GM12891 (cell line): ENCODE measurements at places on chromosomes 12 and 14.

GRCh38 chr14:67242168-67242420 lies 859 bp downstream of the PALS1 start:
- no peak for DNase-seq

DNA sequence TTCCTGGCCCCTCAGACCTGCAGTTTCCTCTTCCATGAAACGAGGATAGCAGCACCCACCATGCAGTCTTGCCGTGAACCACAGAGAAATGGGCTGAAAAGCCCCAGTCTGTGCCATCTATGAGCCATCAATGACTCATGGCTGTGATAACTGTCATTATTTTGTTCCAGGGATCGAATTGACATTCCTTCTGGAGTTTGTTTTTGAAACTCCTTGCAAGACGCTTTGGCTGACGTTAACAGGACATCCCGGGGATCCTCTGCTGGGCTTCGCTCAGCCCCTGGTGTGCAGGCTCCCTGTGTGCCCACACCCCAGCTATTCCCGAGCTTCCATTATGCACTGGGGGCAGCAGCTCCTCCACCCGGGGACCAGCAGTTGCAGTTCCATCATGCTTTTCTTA lies 33.8 kb downstream of the MMAB start:
- no peak for DNase-seq

GRCh38 chr12:50647031-50647430 lies 116.9 kb upstream of the ATF1 start:
- no peak for DNase-seq

DNA sequence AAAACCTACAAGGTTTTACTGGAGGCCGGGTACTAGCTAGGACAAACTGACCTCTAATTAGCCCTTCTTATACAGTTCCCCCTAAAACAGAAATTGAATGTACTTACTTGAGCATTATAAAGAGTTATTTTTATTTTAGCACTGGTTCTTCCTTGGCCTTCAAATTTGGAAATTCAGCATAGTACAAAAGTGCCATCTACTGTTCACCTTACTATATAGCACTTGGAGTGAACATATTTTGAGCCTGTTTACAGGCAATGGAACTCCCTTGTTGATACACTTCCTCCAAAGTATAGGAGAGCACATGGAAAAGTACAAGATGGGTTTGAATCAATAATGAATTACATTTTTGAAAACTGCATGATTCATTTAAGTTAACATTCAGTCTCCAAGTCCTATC lies 3.9 kb upstream of the POC1B start:
- peak; percentile 16 for DNase-seq

- no peak for DNase-seq
Observed at GRCh38 chr14:72812292-72812851, 81.5 kb downstream of the DPF3 start.

- DNase-seq: no peak
Observed at GRCh38 chr14:100580316-100581227, 6.6 kb downstream of the BEGAIN start.

DNA sequence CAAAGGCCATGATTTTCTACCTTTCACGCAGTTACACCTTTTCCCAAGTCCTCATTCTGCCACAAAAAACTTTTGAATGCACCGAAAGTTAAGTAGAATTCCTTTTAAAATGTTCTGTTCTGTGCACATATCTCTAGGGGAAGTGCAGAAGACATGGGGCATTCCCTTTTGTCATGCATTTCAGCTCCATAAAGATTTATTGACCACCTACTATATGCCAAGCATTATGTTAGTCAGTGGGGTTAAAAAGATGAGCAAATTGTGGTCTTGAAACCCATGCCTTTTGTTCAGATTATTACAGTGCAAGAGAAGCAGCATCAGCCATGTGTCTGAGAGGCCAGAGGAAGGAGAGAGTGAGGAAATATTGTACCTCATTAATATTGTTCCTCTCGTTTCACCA lies 338.5 kb downstream of the RGS6 start:
- no peak for DNase-seq

- no peak for DNase-seq
Observed at GRCh38 chr12:93158065-93158843, 219.5 kb upstream of the NUDT4 start.

DNA sequence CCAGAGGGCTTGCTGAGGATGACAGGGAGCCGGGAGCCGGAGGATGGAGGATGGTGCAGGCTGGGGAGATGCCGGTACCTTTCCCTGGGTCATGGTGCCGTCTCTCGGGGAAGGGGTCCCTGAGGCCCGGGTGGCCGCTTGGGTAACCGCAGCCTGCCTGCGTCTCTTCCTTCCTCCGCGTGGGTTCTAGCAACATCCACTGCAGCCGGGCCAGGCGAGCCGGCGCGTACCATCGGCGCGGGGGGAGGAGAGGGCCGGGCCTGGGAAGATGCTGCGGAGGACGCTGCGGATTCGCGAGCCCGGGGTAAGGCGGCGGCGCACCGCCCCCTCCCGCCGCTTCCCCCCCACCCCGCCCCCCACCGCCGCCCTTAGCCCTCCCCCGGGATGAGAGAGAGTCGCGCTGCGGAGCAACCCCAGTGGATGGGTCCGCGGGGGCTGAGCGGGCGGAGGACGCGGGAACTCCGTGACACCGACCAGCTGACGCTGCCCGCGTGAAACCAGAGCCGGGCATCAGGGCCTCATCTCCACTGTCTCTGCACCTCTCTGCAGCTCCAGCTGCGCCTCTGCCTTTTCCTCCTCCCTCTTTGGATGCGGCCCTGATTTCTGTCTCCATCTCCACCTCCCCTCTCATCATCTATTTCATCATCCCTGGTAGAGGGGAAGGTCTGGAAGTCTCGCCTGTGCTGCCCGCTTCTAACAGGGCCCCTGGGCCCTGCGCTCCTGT lies at the start of gene FAIM2:
Gene FAIM2, minus strand, starts transcription at position 201 of the 724 bp plus-strand sequence. Its CDS starts 108 bp downstream, at position 93.
- peak; percentile 42 for DNase-seq

DNA sequence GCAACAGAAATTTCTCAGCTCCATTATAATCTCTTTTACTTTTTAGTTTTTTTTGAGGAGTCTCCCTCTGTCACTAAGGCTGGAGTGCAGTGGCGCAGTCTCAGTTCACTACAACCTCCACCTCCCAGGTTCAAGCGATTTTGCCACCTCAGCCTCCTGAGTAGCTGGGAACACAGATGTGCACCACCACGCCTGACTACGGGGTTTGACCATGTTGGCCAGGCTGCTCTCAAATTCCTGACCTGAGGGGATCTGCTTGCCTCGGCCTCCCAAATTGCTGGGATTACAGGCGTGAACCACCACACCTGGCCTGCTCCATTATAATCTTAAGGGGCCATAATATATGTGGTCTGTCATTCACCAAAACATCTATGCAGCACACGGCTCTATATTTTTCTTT lies 23.4 kb downstream of the HNRNPC start:
- DNase-seq: no peak

DNA sequence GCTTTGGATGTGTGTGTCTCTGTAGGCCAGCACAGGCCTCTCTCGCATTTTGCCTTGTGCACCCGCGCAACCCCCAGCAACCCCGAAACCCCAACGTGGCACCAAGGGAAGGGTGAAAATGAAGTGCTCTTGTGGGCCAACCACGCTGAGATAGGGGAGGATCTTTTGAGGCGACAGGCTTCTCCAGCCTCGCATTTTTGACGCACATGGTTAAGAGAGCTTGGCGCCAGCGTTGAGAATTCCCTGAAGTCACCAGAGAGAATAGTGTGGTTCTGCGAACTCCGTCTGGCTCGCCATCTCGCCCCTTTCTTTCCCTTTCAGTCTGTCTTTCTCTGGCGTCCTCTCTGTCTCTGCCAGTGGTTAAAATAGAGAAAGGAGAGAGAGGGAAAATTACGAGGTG lies 1.9 kb upstream of the TBX3 start:
- no peak for DNase-seq

DNA sequence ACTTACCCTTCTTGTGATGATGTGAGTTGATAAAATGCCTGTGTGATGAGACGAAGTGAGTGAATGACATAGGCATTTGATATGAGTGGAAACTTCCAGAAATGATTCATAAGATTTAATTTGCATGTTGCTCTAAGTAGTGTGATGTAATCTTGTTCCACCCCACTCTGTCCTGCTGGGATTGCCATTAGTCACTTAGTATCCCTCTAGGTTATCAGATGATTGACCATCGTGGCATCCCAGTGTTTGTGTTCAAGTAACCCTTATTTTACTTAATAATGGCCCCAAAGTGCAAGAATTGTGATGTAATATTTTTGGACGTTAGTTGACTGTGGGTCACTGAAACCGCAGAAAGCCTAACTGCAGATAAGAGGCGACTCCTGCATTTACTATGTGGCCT lies 214.4 kb upstream of the DIO2 start:
- no peak for DNase-seq
